ENCODE measurements at places on chromosomes 11 and 22.

DNA sequence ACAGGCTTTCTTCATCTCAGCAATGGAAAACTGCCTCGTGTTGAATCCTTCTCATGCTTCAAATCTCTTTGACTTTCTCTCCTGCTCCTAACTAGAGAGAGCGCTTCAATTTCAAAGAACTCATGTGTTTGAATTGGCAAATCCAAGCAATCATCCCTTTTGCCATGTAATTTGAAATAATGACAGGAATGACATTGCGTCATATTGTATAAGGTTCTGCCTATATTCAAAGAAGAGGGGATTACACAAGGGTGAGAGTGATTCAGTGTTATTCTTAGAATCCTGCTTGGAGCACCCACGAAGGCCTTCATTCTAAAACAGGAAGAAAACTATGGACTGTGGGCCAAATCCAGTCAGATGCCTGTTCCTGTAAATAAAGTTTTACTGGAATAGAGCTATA lies 720.6 kb downstream of the JRKL start:
- DNase-seq = no peak

DNA sequence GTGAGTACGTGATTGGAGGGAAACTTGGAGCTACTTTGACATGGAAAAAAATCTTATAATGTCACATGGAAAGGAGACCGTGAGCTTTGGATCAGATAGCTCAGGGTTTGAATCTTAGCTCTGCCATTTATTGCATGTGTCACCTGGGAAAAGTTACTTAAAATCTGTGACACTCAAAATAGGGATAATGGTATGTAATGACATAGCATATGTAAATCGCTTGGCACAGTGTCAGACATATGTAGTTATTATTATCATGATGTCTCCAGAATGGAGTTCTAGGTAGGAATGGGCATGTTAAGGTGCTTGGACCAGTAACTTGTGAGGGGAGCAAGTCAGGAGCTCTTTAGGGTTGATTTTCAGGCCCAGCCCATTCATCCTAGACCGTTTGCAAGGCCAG lies 75.8 kb downstream of the GRIK4 start:
- DNase-seq = no peak

DNA sequence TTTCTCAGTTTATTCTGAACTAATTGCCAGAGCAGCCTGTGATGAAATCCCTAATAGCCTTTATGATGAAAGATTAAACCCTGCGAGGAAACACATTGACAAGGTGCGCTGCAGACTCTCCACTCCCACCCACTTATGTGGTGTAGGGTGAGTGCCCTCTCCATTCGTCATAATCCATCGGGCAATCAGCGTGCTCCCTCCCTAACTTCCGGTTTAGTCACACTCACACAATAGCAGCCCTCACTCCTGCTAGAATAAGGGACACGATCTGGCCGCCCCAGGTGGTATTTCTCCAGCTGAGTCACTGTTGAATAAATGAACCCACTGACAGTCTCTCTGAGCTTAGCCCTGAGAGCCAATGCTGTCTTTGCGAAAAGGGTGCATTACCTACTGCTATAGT lies 188.3 kb downstream of the OPCML start:
- no peak for DNase-seq

DNA sequence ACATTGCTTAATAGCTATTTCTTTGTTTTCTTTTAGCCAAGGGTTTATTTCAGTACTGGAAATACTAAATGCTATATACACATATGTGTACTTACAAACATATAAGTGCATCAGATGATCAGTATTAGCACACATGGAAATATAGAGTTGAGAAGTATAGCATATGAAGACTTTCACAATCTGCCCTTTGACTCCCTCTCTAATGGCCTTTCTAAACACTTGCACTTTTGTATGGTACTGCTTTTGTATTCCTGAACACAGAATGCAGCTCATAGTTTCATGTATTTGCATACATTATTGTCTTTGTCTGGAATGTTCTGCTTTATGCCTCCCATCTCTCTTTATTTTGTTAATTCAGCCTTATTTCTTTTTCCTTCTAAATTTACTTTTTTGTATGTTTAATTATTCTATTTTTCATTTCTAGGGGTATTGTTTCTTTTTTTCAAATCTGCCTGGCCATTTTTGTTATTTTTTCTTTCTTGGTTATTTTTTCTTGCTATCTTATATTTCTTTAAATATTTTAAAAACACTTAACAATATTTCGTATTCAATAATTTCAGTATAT lies 28.8 kb downstream of the ACER3 start:
- DNase-seq = no peak

GRCh38 chr11:3913921-3914320 lies 58.5 kb downstream of the STIM1 start:
- no peak for DNase-seq

- DNase-seq = no peak
Observed at GRCh38 chr22:39522567-39523300, 2.4 kb downstream of the ATF4 start.

DNA sequence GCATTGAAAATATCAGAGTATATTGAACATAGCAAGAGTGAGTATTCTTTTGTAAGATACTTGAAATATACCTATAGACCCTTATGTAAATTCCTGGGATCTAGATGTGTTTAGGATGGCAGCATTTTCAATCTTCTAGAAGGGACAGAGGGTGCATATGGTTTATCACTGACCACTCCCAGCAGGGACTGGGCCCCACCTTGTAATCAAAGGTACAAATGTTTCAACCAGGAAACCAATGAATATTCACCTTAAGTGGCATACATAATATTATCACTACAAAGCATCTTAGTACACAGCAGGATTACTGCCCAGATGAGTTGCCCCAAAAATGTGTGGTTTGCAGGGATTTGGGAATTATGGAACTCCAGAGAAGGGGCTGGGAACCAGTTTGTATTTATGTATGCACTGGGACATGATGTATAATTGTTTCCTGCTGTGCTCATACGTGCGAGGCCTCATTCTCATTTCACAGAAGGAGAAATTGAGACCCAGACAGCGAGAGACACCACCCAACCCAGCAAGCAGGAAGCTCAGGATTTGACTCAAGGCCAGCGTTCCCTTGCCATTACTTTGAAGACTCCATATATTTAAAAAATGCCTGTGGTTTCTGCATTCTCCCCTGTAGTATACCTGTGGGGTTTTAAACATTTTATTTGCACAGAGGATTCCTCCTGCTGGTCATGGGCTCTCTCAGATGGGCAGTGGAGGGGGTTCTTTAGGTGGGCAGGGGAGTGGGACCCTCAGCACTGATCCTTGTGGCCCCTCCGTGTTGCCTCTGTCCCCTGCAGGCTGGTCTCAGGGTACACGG lies 5.2 kb downstream of the APOL4 start:
- no peak for DNase-seq

- DNase-seq = no peak
Observed at GRCh38 chr11:110098645-110099044, 5.5 kb downstream of the ZC3H12C start.

- no peak for DNase-seq
Observed at GRCh38 chr22:47010211-47010610, 247.8 kb downstream of the TBC1D22A start.

- no peak for DNase-seq
Observed at GRCh38 chr11:67290801-67291200, 1.7 kb downstream of the ANKRD13D start.

DNA sequence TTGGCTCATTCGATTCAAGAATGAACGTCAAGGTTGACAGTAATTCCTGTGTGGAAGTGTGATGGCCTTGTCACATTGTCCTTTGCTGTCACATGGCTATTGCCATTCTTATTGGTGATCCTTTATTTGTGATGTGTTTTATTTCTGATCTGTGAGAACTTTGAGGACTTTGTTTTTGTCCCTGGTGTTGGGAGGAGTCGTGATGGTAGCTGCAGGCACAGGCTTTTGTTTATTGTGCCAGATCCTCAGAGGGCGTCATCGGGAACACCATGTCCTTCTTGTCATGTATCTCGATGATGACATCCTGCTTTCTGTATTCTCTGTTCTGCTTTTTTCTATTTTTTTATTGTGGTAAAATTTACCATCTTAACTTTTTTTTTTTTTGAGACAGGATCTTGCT lies 5.6 kb downstream of the PICK1 start:
- DNase-seq = no peak

- no peak for DNase-seq
Observed at GRCh38 chr11:118859973-118860372, 23.7 kb upstream of the CXCR5 start.

- no peak for DNase-seq
Observed at GRCh38 chr11:1348796-1349326, 39.4 kb upstream of the TOLLIP start.

Data from activated CD8-positive, alpha-beta memory T cell treated with anti-CD3 and anti-CD28 coated beads for 4 hours (primary cell).